Neural crest cell (in vitro differentiated cells): ENCODE measurements at places on chromosomes 7 and 10.
A peak's percentile ranks its signal among the peaks of the same experiment; 100 is the strongest.

GRCh38 chr10:95782318-95782717 lies 26.4 kb downstream of the ENTPD1 start:
- H3K27me3 ChIP-seq: no peaks in the 10 kb centered on the region
- no peaks in the 10 kb centered on the region for H3K36me3 ChIP-seq
- peaks cover 12% of the 10 kb centered on the region for H3K4me1 ChIP-seq
- H3K27ac ChIP-seq: no peak overlapping the region

GRCh38 chr7:41911792-41912191 lies 208.9 kb upstream of the INHBA start:
- no peak for DNase-seq
- no peaks in the 10 kb centered on the region for H3K36me3 ChIP-seq
- H3K4me1 ChIP-seq: no peaks in the 10 kb centered on the region
- no peak overlapping the region for H3K27ac ChIP-seq
- no peak overlapping the region for H3K4me3 ChIP-seq
- H3K27me3 ChIP-seq: no peaks in the 10 kb centered on the region

- H3K27ac ChIP-seq: no peak overlapping the region
- no peaks in the 10 kb centered on the region for H3K27me3 ChIP-seq
- H3K4me3 ChIP-seq: no peak overlapping the region
- peaks cover 36% of the 10 kb centered on the region for H3K4me1 ChIP-seq
Observed at GRCh38 chr7:117346161-117346560, 23.3 kb upstream of the WNT2 start.

- no peak for DNase-seq
- H3K4me1 ChIP-seq: no peaks in the 10 kb centered on the region
- no peak overlapping the region for H3K4me3 ChIP-seq
- no peaks in the 10 kb centered on the region for H3K27me3 ChIP-seq
- peak overlapping the region; percentile 90 for H3K27ac ChIP-seq
Observed at GRCh38 chr10:35074266-35074665, 15.9 kb downstream of the CUL2 start.

GRCh38 chr7:147062897-147063296 lies 946.3 kb downstream of the CNTNAP2 start:
- H3K4me1 ChIP-seq: no peaks in the 10 kb centered on the region
- no peaks in the 10 kb centered on the region for H3K36me3 ChIP-seq
- no peak overlapping the region for H3K27ac ChIP-seq
- DNase-seq: no peak

GRCh38 chr10:32333849-32334248 lies 13.1 kb downstream of the EPC1 start:
- H3K27ac ChIP-seq: no peak overlapping the region
- peaks cover 14% of the 10 kb centered on the region for H3K36me3 ChIP-seq
- peaks cover 70% of the 10 kb centered on the region for H3K4me1 ChIP-seq
- H3K4me3 ChIP-seq: no peak overlapping the region

- peaks cover 26% of the 10 kb centered on the region for H3K4me1 ChIP-seq
- H3K36me3 ChIP-seq: peaks cover 14% of the 10 kb centered on the region
- no peak overlapping the region for H3K4me3 ChIP-seq
- DNase-seq: no peak
- H3K27ac ChIP-seq: peak overlapping the region; percentile 85
Observed at GRCh38 chr10:29344073-29344820, 55.4 kb downstream of the LYZL1 start.

DNA sequence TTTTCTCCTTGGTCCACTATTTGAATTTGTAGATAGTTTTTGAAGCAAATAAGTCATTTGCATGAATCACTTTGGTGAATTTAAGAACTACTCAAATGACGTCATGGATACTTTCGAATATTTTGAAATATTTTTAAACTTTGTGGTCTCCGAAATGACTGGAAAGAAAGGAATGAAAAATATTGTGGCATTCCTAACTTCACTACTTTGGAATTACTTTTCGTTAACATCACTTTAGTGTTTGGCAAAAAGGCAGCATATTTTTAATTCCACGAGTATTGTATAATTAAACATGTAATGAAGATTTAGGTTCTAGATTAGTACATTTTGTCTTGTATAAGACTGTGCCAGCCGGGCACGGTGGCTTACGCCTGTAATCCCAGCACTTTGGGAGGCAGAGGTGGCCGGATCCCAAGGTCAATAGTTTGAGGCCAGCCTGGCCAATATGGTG lies 35.3 kb upstream of the ZRANB1 start:
- no peaks in the 10 kb centered on the region for H3K36me3 ChIP-seq
- H3K4me1 ChIP-seq: peaks cover 16% of the 10 kb centered on the region
- H3K27me3 ChIP-seq: peaks cover 9% of the 10 kb centered on the region
- H3K4me3 ChIP-seq: no peak overlapping the region

DNA sequence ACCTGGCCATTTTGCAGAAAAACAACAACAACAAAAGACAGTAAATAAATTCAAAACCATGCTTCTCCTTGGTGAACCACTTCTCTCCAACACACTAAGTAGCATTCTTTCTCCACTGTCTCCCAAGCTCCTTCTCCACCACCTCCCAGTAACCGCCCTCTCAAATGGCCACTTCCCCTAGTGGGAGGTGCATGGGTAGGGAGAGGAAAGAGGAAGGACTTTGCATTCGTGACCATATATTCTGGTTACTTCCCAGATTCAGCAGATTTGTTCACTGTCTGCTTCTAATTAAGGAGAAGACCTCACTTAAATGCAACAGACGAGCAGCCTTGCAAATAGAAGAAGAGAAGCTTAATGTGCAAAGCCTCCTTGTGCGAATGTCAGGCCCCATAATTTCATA lies 166.8 kb downstream of the SORCS1 start:
- DNase-seq: no peak

GRCh38 chr10:78700413-78700812 lies 368.4 kb upstream of the ZMIZ1 start:
- H3K4me3 ChIP-seq: no peak overlapping the region
- no peaks in the 10 kb centered on the region for H3K27me3 ChIP-seq
- no peak for DNase-seq
- H3K36me3 ChIP-seq: no peaks in the 10 kb centered on the region
- peaks cover 35% of the 10 kb centered on the region for H3K4me1 ChIP-seq

GRCh38 chr7:34070511-34071323 lies 165.4 kb downstream of the BMPER start:
- H3K36me3 ChIP-seq: no peaks in the 10 kb centered on the region
- no peaks in the 10 kb centered on the region for H3K27me3 ChIP-seq
- no peak overlapping the region for H3K27ac ChIP-seq
- no peak overlapping the region for H3K4me3 ChIP-seq
- DNase-seq: no peak
- peaks cover 5% of the 10 kb centered on the region for H3K4me1 ChIP-seq

DNA sequence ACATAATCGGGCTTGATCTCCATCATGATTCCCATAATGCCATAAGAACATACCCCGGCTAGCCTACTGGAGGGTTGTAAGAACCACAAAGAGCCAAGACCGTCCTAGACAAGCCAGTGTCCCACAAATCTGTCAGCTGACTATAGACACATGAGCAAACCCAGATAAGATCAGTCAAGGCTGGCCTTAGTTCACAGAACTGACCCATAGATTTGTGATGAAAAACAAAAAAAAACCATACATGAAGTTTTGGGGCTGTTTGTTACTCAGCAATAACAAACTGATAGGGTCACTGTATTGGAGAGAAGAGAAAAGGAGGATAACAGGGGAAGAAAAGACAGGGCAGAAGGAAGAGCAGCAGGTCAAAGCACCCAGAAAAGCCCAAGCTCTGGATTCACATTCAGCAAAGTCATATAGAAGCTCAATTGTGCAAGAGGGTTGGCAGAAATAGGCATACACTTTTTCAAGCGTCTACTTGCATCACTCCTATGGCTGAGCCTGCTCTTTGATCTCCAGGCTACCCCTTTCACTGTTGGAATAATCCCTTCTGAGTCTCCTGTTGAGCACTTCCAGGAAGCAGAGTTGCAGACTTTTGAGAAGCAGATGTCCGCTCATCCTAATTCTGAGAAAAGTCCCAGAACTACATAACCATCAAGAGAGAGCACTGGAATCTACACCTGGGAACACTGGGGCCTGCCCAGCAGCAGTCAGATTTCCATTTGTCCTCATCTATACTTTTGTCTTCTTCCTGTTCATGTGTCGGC lies 122.0 kb upstream of the HABP2 start:
- peaks cover 3% of the 10 kb centered on the region for H3K27me3 ChIP-seq
- no peaks in the 10 kb centered on the region for H3K4me1 ChIP-seq
- H3K36me3 ChIP-seq: no peaks in the 10 kb centered on the region
- no peak overlapping the region for H3K4me3 ChIP-seq
- DNase-seq: no peak

GRCh38 chr7:1365846-1366245 lies 93.4 kb downstream of the MICALL2 start:
- no peak overlapping the region for H3K27ac ChIP-seq
- H3K4me3 ChIP-seq: no peak overlapping the region
- H3K4me1 ChIP-seq: no peaks in the 10 kb centered on the region
- H3K27me3 ChIP-seq: peaks cover 63% of the 10 kb centered on the region
- H3K36me3 ChIP-seq: no peaks in the 10 kb centered on the region

DNA sequence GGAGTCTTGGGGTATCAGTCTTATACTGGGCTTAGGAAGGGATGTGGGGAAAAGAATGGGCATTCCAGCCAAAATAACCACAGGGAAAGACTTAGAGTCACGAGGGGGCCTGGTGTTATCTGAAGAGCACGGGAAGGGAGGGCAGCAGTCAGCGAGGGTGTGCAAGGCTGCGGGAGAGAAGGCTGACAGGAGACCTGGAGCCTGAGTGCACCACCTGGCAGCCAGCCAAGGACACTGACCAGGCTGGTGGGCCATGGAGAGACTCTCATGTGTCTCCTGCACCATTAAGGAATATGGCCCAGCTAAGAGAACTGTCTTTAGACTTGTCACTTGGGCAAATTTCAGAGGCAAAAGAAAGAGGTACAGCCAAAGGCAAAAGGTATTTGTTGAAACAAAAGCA lies 69.6 kb downstream of the PKD1L1 start:
- H3K27me3 ChIP-seq: no peaks in the 10 kb centered on the region
- H3K36me3 ChIP-seq: no peaks in the 10 kb centered on the region
- peaks cover 8% of the 10 kb centered on the region for H3K4me1 ChIP-seq

DNA sequence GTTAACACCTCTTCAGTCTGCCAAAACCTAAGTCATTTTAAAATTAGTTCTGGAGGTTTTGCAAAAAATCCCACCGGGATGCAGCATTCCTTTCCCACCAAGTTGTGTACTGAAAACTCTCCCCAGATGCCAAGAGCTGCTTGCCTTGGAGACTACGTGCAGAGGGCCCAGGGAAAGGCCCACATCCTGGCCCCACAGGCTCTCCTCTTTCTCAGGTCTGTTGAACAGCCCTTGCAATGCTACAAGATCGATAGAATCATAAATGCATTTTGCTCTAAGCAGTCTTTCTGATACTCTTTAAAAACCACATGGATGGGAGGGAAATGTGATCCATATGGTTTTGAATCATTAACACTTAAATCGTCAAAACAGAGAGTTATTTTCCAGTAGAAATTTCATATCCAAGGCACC lies 126.7 kb upstream of the ZMIZ1 start:
- no peaks in the 10 kb centered on the region for H3K27me3 ChIP-seq
- peaks cover 31% of the 10 kb centered on the region for H3K4me1 ChIP-seq
- H3K36me3 ChIP-seq: peaks cover 4% of the 10 kb centered on the region
- H3K27ac ChIP-seq: no peak overlapping the region

DNA sequence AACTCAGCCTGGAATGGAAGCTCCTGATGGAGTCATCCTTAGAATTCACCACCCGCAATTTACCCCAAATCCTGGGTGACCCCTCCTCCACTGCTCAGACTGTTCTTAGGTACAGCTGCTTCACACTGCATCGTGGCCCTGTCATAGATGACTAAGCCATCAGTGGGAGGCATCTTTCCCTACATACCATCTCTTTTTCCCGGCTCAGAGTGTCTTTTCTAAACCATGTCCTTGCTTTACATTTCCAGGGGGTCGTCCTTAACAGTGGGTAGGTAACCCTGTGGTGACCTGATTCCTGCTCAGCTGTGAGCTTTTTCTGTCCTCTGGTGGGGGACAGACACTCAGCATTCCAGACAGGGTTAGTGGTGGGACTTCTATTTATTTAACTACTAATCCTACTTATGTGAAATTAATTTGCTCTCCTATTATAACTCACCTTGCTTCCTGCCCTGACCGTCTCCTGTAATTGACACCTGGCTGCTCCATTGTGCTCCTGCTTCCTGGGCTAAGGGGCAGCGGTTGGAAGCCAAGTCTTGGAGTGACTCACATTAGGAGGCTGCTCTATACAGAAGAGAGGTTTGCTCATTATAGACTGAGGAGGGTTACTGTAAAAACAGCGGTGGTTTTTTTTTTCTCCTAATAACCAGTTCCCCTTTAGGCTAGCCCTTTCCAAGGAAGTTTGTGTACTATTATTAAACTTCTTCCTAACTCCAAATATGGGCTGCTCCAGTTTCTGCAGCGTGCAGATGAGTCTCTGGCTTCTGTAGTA lies 40.6 kb downstream of the PYROXD2 start:
- H3K4me3 ChIP-seq: no peak overlapping the region
- H3K4me1 ChIP-seq: peaks cover 3% of the 10 kb centered on the region
- H3K27ac ChIP-seq: no peak overlapping the region
- DNase-seq: no peak
- peaks cover 5% of the 10 kb centered on the region for H3K27me3 ChIP-seq

DNA sequence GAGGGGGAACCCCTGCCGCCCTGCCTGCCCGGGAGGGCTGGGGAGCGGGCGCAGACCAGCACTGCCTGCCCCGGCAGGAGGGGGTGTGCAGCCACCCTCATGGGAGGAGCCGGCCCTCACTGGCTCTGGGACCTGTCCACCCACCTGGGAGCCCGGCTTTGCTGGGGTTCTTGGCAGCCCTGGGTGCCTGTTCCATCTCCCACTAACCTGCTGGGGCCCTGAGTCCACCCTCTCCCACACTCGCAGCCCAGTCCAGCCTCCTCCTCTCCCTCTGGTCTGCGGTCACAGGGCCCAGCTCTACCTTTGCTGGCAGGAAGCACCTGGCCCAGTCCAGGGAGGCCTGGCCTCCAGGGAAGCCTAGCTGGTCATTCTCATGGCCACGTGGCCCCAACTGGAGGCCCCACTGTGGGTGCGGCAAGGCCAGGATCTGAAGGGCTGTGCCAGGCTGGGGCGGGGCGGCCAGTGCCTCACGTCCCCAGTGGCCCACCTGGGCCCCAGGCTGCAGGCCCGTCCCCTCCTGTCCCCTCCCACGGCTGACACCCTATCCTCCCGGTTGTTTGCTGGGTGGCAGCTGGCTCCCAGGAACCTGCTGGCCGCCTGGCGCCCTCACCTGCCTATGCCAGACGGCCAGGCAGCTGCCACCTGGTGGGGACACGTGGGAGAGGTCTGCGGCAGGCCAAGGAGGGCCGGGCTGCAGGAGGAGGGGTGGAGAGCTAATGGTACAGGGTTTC lies at the start of gene TMEM184A:
Gene TMEM184A, minus strand, starts transcription at position 393 of the 731 bp plus-strand sequence. CDS start 721 bp downstream, outside the sequence.
- no peaks in the 10 kb centered on the region for H3K27me3 ChIP-seq
- no peak for DNase-seq
- H3K4me1 ChIP-seq: no peaks in the 10 kb centered on the region
- H3K27ac ChIP-seq: no peak within 1 kb of the TSS
- no peak within 1 kb of the TSS for H3K4me3 ChIP-seq
- no peaks in the 10 kb centered on the region for H3K36me3 ChIP-seq

DNA sequence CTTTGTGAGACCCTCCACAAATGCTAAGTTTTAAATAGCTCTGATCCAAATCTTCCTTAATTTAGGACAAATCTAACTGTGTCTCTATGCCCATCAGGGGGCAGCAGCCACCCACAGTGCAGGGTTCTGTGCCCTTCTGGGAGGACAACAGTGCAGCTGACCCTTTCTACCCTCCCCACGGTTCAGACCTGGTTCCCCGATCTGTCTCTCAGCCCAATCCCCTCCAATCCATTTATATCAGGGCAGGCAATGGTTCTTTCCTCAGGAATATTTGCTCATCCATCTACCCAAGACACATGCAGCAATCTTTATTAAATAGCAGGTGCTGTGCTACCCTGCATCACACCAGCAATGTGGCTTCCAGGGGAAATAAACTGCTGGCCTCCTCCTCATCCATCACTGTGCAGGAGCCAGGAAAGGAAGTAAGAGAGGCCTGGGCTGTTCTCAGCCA lies 4.0 kb upstream of the RBM28 start:
- H3K27me3 ChIP-seq: peaks cover 14% of the 10 kb centered on the region
- H3K4me3 ChIP-seq: peak overlapping the region; percentile 46
